ENCODE measurements at places on chromosomes 6 and 20.

- no peak for DNase-seq
These were observed 71.4 kb downstream of the MAFB start for GRCh38 chr20:40617594-40617993.

DNA sequence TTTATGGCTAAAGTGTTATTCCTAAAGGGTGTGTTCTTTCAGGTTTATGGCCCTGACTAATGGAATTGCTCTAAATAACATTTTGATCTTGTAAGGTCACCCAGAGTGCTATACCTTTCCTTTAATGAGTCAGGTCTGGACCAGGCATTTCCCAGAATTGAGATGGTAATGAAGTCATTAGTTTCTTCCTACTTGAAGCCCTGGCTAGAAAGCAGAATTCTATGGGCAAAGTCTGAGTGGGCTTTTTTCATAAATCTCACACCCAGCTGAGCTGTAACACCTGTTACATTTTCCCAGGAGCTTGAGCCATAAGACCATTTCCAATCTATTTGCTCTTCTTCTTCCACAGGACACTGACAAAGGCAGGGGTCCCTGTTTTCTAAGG lies 122.0 kb upstream of the ID4 start:
- no peak for DNase-seq

GRCh38 chr6:20448828-20449227 lies 47.1 kb downstream of the E2F3 start:
- no peak for DNase-seq

GRCh38 chr20:15205028-15205427 lies 867.6 kb upstream of the FLRT3 start:
- no peak for DNase-seq

- no peak for DNase-seq
These were observed 136.7 kb downstream of the LRFN2 start for GRCh38 chr6:40450483-40450882.

DNA sequence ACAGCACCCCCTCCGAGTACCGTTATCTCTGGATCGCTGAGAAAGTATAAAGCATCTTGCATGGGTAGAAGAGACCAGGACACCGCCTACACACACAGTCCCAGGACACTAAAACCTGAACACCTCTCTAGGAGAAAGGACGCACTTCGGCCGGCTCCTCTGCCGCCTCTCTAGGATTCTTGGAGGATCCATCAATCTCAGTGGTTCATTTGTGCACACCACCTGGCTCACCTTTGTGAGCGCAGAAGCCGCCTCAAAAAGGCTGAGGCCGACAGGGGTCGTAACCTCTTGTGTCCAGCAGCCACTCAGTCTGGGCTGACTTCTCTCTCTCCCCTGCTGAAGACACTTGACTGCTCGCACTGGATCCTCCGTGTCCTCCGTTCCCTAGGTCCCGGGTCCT lies 13.5 kb downstream of the ZSCAN23 start:
- no peak for DNase-seq

DNA sequence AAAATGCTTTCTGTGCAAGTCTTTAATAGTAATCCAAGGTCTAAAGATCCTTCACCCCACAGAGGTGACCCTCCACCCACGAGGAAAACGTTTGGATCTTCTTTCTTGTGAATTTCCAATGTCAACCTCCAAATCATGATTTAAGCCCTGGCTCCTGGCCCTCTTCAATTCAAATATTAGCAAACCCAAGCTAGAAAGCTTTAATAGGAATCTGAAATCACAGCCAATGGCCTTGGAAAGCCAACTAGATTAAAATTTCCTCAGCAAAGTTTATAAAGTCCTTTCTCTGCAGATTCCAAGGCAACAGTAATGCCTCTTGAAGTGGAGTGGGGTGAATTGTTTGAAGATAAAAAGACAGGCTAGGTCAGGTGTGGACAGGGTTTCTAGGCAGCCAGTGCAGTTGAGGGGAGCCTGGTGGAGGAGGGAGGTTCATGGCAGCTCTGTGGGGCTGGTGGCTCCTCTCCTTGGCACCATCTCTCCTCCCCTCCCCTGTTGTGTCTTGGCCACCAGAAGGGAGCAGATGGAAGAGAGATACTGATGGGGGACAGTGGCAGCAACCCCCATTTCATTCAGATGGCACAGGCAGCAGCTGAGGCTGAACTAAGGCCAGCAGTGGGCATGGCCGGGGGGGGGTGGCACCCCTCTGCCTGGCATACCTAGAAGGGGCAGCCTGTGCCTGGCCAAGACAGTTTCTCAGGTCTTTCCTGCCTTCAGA lies 12.0 kb upstream of the UQCC2 start:
- no peak for DNase-seq

DNA sequence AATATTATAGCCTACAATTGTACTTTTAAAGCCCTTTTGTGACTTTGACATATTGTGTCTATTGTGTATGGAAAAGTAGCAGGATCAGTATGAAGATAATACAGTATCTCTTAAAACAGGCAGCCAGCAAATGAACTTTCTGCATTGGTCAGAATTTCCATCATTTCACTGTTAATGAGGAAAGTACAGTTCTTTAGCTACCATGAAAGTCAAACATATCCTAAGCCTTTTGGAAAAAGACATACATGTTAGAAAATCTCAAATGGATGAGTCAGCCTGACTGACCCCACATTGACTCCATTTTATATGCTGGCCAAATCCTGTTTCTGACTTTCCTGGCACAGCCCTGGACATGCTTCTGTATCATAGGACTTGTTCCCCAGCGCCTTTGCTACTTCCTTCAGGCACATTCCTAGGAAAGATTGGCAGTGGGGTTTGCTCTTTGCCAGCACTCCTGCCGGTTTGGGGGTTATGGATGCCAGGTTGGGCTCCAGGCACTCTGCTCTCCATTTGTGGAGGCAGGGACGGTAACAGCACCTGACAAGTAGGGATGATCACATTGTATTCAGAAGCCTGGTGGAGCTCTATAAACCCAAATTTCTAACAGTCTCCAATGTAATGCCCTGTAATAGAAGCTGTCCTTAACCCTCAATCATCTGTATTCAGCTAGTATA lies 43.7 kb downstream of the TOP1 start:
- peak; percentile 88 for DNase-seq

DNA sequence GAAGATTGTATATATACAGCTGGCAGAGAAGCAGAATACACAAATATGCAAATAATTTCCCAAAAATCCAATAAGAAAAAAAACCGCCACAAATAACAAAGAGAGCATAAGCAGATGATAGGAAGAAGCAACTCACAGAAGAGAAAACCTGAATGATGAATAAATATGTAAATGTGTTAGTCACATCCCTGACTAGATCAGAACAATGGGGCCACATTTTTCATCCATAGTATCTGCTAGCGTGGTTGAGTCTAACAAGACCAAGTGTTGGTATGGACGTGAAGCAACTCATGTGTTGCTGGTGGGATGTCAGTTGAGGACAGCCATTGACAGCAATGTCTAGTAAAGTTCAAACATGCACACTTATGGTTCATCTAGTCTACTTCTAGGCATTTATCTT lies 3.9 kb upstream of the SLC22A3 start:
- DNase-seq, result no peak

GRCh38 chr20:13401596-13401995 lies 180.5 kb downstream of the ISM1 start:
- DNase-seq, result no peak

DNA sequence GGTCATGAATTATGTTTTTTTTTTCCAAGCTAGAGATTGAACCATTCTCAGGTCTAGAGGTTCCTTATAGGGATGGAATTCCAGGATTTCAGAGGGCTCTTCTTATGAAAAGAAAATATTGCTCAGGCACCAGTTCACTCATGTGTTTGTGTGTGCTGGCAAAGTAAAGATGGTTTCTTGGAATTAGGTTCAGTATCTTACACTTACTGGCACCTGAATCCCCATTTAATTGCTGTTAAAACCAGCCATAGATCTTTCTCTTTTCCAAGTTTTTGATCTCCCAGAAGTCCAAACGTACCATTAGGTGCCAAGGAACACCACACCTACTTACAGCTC lies 508.4 kb downstream of the CDH26 start:
- no peak for DNase-seq

DNA sequence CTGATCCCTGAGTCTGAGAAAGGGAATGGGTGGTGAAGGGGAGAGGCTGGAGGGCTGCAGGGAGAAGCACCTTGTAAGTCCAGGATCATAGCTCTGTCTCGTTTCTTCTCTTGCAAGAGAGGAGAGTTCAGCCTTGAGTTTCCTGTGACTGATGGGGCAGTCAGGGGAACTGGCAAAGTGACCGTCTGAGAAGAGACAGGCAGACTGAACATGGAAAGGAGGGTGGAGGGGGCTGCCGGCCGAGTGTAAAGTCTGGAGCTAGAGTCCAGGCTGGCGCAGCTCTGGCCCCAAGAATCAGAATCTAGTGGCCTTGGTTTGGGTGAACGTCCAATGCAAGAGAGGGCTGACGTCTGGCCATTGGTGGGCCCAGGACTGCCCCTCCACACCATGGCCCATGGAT lies 72.5 kb downstream of the TCP11 start:
- peak; percentile 63 for DNase-seq

DNA sequence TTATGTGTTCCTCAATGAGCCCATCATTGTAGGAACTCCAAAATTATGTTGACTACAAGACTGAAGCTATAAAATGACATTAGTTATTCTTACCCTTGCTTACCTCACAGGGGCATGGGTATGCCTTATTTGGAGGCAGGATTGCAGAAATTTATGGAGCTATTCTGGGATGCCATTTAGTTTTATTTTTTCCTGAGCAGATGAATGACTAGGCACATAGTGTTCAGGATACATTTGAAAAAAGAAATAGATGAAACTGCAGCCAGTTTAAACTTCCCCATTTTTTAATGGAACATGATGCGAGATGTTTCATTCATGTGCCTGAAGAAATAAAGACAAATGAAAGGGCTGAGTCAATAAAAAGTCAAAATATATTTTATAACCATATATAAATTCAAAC lies 399.2 kb upstream of the JAG1 start:
- no peak for DNase-seq

- no peak for DNase-seq
These were observed 14.2 kb downstream of the RAB23 start for GRCh38 chr6:57207872-57208271.

- no peak for DNase-seq
These were observed 91.7 kb downstream of the COL21A1 start for GRCh38 chr6:56155634-56156141.

GRCh38 chr6:40791004-40791403 lies 203.8 kb upstream of the LRFN2 start:
- no peak for DNase-seq

GRCh38 chr20:49965781-49966305 lies 16.9 kb upstream of the SNAI1 start:
- no peak for DNase-seq

GRCh38 chr6:43942011-43942442 lies 172.0 kb downstream of the VEGFA start:
- DNase-seq, result peak; percentile 49

DNA sequence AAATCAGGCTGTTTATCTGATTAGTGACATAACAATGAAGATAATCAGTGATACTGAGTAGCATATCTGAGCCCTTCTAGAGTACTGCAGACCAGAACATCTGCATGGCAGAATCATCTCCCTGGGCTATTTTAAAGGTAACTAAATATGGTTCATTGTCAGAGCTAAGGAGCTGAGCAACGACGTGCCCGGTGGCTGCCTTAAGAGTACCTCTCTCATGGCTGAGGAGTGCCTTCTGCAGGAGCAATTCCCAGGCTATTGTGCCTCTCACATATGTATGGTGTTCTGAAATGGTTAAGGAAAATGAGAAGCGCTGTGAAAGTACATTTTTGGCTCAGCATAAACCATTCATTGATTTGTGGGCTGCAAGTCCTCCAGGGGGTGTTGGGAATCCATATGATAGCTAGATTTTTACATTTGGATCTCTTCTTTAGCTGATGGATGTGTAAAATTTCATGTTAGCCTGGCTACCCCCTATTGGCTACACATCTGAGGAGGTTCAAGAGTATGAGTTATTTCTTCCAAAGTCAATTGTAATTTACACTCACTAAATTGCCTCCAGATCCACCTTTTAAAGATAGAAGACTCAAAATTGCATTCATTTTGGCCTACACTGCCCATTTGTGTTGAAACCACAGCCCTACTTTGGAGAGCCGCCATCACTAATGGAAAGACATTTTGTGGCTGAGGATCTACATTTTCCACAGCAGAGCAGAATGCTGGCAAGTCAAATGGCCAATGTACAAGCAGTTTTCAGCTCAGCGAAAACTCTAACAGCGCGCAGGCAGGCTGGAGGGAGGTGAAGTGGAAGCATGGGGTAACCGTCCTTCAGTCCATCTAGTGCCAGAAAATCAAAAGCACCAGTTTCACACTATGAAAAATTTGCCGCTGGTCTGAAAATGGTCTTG lies 198.0 kb downstream of the SIM1 start:
- DNase-seq, result no peak

DNA sequence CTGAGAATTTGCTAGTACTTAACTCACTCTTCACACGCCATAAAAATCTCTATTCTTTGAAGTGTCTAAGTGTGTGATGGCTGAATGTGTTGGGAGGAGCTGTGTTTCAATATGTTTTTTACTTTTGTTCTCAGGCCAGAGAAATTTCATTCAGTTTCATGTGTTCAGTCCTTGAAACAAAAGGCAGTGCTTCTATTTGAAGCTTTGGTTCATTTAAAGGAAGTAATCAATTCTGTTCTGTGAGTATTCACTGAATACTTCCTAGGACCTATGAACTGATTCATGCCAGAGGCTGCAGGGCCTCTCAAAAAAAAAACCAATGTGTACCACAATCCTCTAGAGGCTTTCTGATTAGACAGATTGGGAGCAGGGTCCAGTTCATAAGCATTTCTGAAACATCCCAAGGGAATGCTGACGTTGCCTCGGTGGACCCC lies 12.4 kb upstream of the F13A1 start:
- DNase-seq, result no peak

DNA sequence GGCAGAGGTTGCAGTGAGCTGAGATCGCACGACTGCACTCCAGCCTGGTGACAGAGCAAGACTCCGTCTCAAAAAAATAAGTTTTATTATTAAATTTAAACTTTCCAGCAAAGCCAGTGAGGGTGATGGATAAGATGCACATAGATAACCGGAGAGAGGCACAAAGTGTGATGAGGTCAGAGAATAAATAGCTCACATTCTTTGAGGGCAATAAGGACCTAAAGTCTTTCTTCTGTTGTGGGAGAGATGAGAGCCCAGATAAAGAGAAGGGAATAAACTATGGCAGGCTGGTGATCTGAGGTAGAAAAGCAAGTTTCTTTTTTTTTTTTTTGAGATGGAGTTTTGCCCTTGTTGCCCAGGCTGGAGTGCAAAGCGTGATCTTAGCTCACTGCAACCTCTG lies 20.6 kb upstream of the EZR start:
- DNase-seq, result no peak

DNA sequence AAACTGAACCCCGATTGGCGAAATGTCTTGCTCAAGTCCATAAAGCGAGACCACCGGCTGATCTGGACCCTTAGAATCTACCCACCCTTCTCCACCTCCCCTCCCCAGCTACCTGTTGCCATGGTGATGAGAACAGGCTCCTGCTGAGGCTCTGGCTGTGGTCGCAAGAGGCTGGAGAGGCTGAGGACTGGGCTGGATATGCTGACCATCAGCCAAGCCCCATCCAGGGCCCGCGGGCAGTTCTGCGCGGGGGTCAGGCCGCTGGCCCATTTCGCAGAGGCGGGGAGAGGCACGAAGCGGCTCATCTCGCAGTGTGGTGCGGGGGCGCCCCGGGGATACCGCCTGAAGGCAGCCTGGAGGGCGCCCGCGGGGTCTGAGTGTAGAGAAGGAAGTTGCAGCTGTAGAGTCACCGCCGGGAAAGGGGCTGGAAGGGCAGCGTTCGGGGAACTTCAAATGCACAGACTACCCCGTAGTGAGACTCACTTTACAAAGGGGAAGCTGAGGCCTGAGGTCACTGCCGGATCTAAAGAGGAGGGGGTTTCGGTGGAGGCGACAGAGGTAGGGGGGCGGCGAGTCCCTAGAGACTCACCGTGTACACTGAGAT lies 671 bp downstream of the TAPBP start:
- peak; percentile 89 for DNase-seq
